ENCODE measurements at places on chromosomes 16 and 17.
A peak's percentile ranks its signal among the peaks of the same experiment; 100 is the strongest.

- no peak for DNase-seq
Observed at GRCh38 chr16:31000671-31001382, 9.6 kb downstream of the STX1B start.

DNA sequence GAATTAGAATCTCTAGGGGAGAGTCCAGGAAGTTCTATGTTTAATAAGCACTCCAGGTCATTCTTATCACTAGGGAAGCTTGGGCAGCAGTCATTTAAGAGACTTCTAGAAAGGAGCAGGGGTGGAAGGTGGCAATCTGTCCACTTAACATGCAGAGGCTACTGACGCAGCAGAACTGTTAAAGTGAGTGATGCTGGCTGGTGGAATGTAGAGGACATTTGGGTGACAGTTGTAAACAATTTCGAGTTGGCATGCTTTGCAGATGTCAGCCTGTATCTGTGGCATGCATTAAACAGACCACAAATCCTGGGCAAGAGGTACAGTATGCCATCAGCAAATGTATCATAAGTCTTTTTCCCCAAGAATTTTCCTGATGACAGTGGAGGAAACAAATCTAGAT lies 40.5 kb upstream of the HS3ST3A1 start:
- DNase-seq, result no peak

DNA sequence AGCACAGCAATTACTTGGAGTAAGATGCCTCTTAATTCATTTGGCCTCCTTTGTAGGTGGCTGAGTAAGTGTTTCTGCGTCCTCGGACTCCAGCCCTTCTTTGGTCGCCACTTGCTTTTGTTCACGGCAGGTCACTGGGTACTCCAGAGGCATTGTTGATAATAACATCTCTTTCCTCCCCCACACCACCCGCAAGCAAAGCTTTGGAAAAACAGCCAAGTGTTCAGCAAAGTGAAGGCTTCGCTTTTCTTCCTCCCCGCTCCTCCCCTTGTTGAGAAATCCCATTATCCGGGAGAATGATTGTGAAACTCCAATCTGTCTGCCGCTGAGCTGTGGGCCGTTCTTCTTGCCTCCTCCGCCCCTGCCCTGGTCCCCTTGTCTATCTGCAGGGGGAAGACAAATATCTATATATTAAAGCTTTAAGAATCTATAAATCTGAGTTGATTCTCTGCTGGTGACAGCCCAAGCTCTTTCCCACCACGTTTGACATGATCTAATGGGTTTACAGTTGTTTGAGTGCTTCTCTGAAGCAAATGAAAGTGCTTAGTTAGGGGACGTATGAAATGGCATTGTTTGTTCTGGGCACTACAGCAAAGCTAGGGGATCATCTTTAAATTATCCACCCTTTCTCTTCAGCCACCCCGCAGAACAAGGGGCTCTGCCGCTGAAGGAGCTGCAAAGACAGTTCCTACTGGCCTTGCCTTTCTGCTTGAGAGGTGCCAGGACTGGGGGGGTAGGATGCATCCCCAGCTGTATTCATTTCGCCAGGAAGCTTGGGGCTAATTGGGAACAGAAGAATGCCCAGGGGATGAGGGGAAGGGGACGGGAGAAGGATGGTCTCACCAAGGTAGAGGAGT lies 167.1 kb downstream of the CCDC182 start:
- no peak for DNase-seq

GRCh38 chr17:38341035-38341721 lies 2.6 kb downstream of the GPR179 start:
- DNase-seq, result no peak

DNA sequence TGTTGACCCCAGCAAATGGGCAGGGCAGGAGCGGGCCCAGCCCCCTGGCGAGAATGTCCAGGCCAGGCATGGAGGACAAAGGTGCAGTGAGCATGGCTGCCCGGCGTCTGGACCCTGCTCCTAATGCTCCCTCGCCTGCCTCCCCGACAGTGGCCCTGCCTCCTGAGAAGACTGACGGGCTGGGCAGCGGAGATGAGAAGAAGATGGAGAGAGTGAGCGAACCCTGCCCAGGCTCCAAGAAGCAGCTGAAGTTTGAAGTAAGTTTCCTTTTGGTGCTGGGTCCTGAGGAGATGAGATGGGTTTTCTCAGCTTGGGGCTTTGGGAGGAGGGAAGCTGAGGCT lies 59.7 kb downstream of the SNX20 start:
- DNase-seq, result no peak

GRCh38 chr17:74525781-74526288 lies 5.4 kb downstream of the CD300LB start:
- DNase-seq, result no peak

GRCh38 chr16:47424846-47425245 lies 36.0 kb downstream of the ITFG1 start:
- no peak for DNase-seq

GRCh38 chr16:85680352-85680944 lies 8.3 kb downstream of the GINS2 start:
- no peak for DNase-seq

DNA sequence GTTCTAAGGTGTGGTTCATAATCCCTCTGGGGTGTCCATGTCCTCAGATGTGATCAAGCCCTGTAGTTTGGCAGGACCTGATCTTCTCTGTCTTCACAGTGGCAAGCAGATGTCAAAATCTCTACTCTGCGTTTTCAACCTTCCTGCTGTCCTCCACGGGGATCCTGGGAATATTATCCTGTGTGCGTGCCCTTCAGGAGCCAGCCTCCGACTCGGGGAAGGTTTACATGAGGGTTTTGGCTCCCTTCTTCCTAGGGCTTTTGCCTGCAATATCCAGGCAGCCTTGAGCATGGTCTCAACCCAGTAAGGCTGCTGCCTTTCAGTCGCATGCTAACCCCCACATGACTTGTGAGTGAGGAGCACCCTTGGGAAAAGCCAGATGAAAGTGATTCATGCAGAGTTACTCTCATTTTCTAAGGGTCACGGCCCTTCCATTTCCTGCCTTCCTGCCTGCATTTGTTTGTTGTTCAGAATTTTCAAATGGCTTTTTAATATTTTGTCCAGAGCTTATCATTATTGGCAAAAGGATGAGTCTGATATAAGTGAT lies 202.2 kb upstream of the CHMP6 start:
- DNase-seq, result peak; percentile 66

DNA sequence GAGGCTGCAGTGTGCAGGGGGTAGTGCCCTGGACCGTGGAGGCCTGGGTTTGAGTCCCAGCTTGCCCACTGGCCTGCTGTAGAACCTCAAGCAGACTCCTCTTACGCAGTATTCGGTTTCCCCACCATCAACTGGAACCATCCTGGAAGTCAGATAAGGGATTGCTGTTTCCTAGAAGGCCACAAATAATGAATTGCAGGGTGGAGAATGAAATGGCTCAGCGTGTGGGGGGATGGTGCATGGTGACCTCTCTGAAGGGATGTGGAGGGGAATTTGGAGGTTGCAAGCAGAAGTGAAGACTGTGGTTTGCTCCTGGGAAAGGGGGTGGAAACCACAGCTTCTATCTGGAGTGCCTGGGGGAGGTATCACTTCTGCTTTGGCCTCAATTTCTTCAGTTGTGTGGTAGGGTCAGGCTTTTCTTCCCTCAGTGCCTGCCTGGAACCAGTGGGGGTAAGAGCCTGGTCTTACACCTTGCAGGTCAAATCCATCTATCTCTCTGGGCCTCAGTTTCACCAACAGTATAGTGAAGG lies 1.7 kb downstream of the ADGRG5 start:
- no peak for DNase-seq

- no peak for DNase-seq
Observed at GRCh38 chr16:4679156-4679849, 14.1 kb upstream of the NUDT16L1 start.

DNA sequence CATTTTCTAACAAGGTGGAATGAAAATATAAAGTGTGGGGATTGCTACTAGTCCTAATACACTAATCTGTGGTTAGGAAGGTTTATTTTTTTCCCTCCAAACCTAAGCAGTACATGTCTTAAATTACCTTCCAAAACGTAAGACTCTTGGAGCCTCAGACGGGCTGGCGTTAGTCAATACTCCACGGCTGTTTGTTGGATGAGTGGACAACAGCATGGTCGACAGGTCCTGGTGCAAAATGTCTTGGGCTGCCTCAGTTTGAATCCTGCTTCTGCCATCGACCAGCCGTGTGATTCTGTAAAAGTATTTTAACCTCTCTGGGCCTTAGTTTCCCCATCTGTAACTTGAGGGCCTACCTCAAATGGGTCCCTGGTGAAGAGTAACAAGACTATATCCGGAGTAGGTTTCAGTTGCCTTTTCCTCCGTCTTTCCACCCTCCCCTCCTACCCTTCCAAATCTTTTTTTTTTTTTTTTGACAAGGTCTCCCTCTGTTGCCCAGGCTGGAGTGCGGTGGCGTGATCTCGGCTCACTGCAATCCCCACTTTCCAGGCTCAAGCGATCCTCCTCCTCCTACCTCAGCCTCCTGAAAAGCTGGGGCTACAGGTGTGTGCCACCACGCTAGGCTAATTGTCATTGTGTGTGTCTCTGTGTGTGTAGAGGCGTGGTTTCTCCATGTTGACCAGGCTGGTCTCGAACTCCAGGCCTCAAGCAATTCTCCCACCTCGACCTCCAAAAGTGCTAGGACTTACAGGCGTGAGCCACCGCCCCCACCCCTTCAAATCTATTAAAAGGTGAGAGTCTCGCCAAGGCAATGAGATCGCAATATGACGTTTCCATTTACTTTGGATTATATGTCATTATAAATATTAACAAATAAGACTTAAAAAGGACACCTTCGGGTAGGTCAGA lies 5.8 kb downstream of the SCGB1C2 start:
- DNase-seq, result no peak

GRCh38 chr16:86846136-86846535 lies 267.8 kb downstream of the FOXL1 start:
- DNase-seq, result no peak

- DNase-seq, result no peak
Observed at GRCh38 chr16:726438-727290, at the start of the genes CCDC78 and HAGHL. Gene CCDC78 (minus strand): TSS chr16:726443. CDS start chr16:726367, 76 bp downstream. Gene HAGHL (plus strand): TSS chr16:727106. CDS start chr16:727510, 404 bp downstream.

- no peak for DNase-seq
Observed at GRCh38 chr16:81385031-81385756, 59.4 kb upstream of the CMIP start.

DNA sequence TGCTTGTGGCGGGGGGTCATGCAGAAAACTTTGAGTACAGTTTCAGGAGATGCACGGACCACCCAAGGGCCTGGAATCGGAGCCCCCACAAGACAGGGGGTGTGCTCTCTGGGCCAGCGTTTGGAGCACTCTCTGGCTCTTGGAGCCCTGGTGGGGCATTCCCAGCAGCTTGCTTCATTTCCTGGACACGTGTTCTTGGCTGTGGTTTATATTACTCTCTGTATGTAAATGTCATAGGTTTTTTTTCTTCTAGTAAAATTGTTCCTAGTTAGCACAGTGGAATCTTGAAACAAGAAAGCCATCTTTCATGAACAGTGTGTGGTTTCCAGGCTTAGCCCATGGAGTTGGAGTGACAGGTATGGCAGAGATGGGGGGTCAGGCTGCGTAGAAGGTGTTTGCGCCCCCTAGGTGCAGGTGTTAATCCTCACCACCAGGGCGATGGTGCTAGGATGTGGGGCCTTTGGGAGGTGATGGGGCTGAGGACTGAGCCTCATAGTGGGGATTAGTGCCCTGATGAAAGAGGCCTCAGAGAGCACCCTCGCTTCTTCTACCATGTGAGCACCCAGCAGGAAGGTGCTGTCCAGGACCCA lies 79.8 kb downstream of the JPH3 start:
- DNase-seq, result peak; percentile 31

- DNase-seq, result no peak
Observed at GRCh38 chr17:79042421-79043190, 18.6 kb downstream of the C1QTNF1 start.

GRCh38 chr16:84672276-84673202 lies 24.2 kb downstream of the KLHL36 start:
- DNase-seq, result peak; percentile 8

GRCh38 chr16:21625026-21625425 lies 25.6 kb downstream of the METTL9 start:
- DNase-seq, result no peak

GRCh38 chr16:15946257-15947044 lies 3.0 kb upstream of the ABCC1 start:
- peak; percentile 85 for DNase-seq

DNA sequence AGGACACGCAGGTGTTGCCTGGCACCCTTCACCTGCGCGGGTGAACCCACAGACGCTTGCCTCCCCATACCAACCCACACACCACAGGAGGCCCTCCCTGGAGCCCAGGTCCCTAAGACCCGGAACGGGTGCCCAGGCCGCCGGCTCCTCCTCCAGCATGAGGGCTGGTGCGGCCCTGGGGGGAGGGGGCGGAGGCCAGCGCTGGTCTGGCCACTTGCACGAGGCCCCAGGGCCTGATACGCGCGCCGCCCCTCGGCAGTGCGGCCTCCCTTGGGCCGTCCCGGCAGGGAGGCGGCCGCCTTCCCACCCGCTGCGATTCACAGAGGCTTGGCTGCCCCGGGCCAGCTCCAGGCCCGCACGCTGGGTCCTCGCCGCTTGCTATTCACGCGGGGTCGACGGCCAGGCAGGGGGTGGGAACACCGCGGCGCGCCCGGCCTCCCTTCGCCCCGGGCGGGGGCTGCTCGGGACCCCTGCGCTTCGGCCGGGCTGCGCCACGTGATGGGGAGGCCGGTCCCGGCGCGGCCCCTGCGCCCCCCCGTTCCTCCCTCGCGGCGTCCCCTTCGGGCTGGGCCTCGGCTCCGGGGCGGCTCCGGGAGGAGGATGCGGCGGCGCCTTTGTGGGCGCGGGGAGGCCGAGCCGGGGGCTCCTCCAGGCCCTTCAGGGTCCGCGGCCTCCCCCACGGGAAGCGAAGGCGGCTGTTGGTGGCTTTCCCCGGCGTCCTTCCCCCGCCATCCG lies 685 bp downstream of the FASN start:
- peak; percentile 4 for DNase-seq
